Muscle of leg (tissue), 16 donors: ENCODE measurements at places on chromosomes 3 and 15.

GRCh38 chr3:151798466-151798865, 15.4 kb upstream of the AADAC start:
- DNase-seq, result no peak

DNA sequence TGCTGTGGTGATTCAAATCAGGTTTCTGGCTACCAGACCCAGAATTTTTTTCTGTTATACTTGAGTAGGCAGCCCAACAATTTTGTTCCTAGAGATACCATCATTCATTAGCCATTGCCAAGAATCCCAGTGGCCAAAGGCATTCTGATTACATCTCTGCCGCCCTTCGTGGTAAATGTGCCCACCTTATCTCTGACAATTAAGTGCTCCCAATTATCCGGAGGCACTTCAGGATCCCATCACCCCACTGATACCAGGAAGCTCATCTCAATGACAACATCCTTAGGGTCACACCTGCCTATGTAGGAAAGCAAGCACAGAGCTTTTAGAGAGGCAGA, 43.2 kb upstream of the RPL35A start:
- DNase-seq, result no peak

DNA sequence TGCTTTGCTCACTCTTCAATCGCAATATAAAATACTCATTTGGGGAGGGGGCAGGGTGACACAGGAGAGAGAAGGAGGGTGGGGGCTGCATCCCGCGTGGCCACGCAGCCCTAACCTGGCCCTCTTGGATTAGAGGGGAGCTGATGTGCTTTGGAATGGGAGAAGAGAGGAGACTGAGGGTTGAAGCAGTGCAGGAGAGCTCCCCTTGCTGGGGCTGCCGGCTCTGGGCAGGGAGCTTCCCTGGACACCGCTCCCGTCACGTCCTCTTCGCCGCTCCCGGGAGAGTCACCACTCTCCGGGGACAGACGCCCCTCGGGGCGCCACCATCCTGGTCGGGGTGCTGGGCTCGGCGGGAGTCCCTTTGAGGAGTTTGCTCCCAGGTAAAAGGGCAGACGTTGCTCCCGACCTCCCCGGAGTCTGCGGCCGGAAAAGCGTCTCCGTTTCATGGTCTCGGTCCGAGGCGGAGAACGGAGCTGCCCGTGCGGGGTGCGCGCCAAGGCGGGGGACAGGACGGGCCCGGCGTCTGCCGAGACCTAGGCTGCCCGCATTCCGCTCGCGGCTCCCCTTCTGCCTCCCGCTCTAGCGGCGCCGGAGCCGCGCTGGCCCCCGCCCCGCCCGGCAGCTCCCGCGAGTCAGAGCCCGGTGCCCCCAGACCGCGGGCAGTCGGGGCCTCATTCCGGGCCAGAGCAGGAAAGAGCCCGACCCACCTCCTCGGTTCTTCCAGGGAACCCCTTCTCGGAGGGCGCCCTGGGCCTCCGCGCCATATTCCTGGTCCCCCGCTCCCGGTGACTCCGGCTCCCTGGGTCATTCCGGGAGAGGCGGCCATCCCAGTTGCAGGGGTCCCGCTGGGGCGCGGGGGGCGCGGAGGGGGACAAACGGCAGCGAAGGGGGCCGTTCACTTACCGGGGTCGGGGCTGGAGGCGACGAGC, 603 bp downstream of the SLC7A14 start:
- no peak for DNase-seq

GRCh38 chr3:54983266-54984099, 55.6 kb upstream of the LRTM1 start:
- no peak for DNase-seq

DNA sequence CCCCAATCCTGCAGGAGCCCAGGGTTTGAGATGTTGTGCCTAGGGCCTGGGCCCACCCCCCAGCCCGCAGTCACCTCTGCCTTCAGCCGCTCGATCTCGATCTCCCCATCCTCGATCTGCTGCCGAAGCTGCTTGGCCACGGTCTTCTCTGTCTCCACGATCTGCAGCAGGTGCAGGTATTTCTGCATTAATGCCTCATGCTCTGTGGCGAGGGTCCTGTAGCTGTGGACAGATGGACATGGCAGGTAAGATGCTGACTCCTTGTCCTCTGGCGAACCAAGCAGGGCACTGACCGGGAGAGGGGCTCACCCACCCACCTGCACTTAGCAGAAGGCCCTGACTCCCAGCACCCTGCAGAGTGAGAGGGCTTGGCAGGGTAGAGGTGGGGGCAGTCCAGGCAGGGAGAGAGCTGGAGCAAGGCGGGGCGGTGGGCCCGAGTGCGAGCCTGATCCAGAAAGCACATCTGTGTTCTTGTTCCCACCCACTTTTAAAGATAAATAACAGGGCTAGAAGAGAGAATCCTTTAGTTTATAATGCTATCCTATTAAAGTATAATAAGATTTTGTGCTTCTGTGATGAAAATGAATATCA, 32.2 kb downstream of the RASGRF1 start:
- no peak for DNase-seq

- DNase-seq, result peak; percentile 17
These were observed 469.4 kb upstream of the ROBO2 start for GRCh38 chr3:76570436-76571057.

GRCh38 chr3:63896332-63897030, 15.7 kb downstream of the SCAANT1 start:
- no peak for DNase-seq
